HT1080 (cell line): ENCODE measurements at places on chromosomes 4 and X. TPM values are rescaled to one million over a fixed set of nuclear protein-coding genes. Genes with fewer than 3 reads are reported as not detected.

Gene COMMD8
- total RNA-seq, result 44.1 and 52.4 TPM in 2 replicates

Gene SCML2
- 5.9 TPM in 2 replicates for total RNA-seq

Gene COL4A5
- total RNA-seq, result 6.8 and 7.2 TPM in 2 replicates

Gene CXorf49
- not detected in 2 replicates for total RNA-seq

Gene MAGEA1
- total RNA-seq, result 14.1 and 15.2 TPM in 2 replicates

Gene HUWE1
- total RNA-seq, result 66.0 and 83.0 TPM in 2 replicates
